ENCODE measurements at places on chromosomes 7 and 10.

DNA sequence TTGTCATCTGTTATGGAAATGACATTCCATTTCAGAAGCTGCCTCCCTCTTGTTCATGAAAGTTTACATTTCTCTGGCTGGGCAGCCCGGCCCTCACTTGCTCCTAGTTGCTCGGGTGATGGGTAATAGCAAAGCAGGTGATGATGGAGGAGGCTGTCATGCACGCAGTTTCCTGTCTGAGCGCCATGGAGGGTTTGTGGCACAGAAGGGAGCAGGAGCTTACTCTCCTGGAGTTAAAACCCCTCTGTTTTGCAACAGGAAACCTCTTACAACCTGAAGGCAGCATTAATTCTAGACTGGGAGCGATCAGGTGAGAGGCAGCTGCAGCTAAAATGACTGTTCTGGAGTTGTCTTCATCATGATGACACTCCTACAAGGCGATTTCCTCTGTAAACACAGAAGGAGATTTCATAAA is 34.1 kb upstream of the MKI67 start:
- no peak for DNase-seq

GRCh38 chr10:61187601-61188000 is 243.6 kb upstream of the RHOBTB1 start:
- DNase-seq: no peak

GRCh38 chr7:113774182-113774807 is 144.5 kb downstream of the PPP1R3A start:
- DNase-seq: no peak

- no peak for DNase-seq
Observed at GRCh38 chr10:132397671-132398565, 918 bp downstream of the PWWP2B start.

GRCh38 chr10:101397140-101397539 is 43.2 kb downstream of the BTRC start:
- no peak for DNase-seq

DNA sequence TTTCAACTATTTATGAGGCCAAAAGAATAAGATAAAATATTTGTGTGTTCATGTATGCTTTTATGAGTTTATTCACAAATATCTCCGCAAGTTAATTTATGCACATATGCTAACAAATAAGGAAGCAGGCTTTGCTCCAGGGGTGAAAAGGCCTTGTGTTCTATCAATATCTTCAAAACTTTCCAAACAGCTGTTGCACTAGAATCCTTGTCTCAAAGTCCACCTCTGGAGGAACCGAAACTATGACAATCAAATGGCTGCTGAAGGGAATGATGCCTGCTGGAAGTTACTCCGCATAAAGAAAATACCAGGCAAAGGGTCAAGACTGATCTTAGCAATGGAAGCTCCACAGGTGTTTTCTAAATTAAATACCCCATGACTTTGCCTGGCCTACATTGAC is 145.0 kb upstream of the GHITM start:
- DNase-seq: no peak

DNA sequence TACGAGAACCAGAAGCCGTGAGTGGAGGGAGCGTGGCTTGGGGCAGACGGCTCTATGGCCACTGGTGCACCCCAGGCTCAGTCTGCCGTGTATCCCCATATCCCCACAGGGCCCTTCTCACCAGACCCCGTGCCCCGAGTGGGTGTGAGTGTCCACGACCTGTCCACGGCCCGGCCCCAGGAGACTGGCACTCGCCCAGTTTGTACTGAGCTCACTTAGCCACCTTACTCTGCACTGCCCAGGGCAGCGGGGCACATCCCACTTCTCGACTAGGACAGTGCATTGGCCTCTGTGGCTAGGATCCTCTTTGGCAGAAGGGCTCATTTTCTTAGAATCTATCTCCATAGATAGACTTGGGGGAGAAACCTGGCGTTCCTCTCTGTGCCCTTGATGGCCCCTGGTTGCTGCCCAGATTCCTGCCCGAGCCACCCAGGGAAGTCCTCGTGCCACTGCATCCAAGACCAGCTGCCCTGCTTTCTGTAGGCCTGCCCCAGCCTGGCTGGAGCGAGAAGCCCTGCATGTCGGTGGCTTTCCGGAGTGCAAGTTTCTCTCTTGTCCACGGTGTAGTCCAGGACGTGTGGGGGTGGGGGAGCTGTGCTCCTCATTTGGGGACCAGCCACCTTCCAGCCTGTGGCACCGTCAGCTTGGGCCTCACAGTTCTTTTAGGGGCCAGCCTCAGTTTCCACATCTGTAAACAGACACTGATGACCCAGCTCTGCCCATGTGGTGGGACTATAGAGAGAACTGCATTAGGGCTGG is 11.9 kb downstream of the TMEM120A start:
- peak; percentile 50 for DNase-seq

- DNase-seq: no peak
Observed at GRCh38 chr7:100406767-100407166, 21.7 kb downstream of the ZCWPW1 start.

DNA sequence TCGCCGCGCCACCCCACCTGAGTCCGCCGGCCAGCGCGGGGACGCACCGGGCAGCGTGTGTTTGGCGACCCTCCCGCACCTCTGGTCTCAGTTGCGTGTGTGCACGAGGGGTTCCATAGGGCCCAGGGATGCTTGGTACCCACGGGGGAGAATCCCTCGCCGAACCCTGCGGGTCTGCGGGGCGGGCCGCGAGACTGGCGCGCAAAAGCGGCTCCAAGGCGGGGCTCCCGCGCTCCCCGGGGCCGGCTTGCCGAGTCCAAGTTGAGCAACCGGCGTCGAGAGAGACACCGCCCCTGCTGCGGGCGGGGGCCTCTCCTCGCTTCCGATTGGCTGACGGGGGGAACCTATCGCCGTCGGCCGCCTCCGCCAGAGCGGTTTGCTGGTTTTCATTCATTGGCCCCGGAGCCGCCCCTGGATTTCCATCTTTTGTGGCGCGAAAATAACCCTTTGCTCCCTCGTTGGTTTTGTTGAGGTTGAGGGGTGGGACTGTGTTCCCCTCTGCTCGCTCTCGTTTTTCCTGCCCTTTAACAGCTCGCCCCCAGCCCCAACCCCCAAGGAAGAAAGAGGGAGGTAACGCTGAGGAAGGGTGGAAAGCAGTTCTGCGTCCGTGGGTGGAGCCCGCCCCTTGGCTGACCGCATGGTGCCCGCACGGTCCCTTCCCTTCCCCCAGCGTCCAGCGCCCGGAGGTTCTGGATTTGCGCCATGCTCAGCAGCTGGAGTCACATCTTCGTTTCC is 4.0 kb upstream of the IGF2BP3 start:
- DNase-seq: peak; percentile 99

- DNase-seq: no peak
Observed at GRCh38 chr10:3672220-3672619, 112.8 kb downstream of the KLF6 start.
